ENCODE measurements at places on chromosomes 11 and 22.

- DNase-seq = no peak
Measured at GRCh38 chr11:131916638-131917037, 546.2 kb downstream of the NTM start.

DNA sequence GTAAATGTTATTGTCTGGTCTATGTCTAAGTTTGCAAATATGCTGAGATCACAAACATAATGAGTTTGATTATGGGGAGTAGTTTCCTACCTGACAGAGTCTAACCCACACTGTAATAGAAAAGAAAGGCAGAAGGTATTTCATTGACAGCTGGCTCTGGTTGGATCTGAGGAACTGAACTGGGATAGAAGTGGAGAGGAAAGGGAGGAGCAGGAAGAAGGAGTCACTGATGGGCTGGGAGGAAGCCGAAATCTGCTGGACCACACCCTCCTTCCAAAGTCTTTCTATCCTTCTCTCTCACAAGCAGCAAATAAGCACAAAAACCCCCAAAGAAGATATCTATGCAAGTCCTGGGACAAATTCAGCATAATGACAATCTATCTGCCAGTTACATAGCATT is 11.7 kb downstream of the BLID start:
- no peak for DNase-seq

GRCh38 chr11:8038811-8039529 is 42.0 kb upstream of the TUB start:
- DNase-seq = no peak

GRCh38 chr11:122777343-122777742 is 61.0 kb upstream of the CRTAM start:
- no peak for DNase-seq

DNA sequence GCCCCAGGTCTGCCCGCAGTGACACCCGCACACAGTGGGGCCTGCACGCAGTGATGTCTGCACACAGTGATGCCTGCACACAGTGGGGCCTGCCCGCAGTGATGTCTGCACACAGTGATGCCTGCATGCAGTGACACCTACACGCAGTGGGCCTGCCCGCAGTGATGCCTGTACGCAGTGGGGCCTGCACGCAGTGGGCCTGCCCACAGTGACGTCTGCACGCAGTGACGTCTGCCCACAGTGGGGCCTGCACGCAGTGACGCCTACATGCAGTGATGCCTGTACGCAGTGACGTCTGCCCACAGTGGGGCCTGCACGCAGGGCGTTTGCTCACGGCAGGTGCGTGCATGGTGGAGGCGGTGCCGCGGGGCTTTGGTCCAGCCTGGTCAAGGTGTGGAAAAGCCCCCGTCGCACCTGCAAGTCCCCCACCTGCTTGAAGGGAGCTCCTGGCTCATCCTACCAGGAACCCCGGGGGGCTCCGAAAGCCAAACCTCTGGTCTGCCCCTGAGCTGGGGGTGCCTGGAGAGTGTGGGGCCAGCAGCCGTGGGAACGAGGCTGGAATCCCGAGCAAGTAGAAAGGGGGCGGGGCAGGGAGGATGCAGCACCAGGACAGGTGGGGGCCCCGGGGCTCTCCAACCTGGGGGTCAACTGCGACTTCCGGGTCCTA is 8.9 kb upstream of the SYT8 start:
- no peak for DNase-seq

DNA sequence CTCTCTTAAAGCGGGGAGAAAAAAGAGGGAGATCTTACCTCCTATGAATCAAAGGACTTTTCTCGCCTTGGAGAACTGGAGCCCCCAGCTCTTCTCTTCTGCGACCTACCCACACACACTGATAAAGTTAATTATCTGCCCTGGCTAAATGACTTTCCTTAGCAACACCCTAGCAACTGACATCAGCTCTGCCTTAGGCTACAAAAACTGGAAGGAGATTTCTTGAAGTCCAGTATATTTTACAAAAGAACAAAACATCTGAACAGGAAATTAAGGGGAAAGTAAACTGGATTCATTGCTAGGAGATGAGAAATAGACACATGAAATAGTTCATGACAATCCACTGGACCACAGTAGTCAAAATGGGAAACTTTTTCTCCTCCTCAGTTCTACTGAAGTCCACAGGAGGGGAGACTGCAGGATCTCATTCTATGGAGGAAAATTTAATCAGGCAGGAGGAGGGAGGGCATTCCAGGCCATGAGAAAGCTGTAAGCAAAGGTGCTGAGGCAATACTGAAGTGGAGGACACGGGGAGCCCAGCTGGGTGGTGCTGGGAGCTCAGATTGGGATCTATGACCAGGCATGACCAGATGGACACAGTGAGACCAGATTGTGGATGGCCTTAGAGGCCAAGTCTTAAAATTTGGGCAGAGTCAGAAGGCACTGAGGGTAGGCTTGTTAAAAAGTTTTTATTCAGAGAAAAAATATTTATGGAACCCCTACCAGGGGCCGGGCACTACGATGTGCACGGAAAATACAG is 3.7 kb upstream of the SPON1 start:
- DNase-seq = no peak

GRCh38 chr11:95330302-95330701 is 99.3 kb upstream of the SESN3 start:
- DNase-seq = no peak

DNA sequence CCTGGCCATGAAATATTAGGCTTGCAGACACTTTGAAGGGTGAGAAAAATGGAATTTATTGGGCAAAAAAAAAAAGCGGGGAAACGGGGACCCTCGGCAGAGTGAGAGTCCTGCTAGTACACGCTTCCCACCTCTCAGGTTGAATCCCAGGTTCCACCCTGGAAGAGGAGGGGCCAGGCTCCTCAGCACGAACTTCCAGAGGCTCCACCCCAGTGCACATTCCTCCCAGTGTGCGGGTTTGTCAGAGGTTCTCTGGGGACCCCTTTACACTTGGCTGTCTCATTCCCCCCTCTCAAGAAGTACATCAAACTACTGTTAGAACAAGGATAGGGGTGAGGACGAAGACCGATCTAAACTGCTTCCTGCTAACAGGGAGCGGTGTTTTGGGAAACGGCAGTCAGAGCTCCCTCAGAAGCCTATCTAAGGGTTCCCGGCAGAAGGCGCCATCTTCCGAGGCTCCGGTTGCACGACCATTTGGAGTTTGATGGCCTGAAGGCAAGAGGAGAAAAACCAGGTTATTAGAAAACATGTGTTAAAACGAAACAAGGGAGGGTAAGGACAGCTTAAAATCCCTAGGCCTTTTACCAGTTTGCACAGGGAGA is 27.5 kb downstream of the FOLR3 start:
- no peak for DNase-seq

DNA sequence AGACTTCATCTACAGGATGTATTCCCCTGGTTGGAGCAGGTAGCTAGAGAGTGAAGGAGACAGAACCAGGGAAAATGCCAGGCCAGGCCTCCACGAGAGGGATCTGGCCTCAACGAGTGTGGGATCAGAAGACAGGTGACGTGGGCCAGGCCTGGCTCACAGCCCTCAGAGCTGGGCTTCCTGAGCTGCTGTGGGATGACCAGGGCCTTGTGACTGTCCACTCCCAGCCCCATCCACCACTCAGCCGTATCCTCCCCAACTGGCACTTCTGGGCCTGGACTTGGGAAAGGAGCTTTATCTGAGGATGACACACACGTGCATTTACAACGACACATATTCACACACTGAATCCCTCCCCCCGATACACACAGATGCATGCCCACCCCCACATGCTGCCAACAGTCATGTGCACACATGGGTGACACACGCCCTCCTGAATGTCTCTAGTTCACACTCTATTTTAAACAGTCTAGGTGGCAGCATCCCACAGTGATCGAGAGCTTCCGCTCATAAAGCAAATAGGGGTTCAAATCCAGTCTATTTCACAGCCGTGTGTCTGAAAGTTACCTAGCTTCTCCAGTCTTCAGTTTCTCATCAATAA is 93.1 kb downstream of the TP53I11 start:
- DNase-seq = no peak

GRCh38 chr22:21641789-21642583 is at the start of gene SDF2L1:
Gene SDF2L1 (plus strand): TSS chr22:21642302. CDS start chr22:21642337, 35 bp downstream.
- peak; percentile 94 for DNase-seq

- no peak for DNase-seq
Measured at GRCh38 chr22:29755889-29756288, 10.9 kb downstream of the ZMAT5 start.

GRCh38 chr11:93740730-93741093 is 583 bp downstream of the TAF1D start:
- no peak for DNase-seq

DNA sequence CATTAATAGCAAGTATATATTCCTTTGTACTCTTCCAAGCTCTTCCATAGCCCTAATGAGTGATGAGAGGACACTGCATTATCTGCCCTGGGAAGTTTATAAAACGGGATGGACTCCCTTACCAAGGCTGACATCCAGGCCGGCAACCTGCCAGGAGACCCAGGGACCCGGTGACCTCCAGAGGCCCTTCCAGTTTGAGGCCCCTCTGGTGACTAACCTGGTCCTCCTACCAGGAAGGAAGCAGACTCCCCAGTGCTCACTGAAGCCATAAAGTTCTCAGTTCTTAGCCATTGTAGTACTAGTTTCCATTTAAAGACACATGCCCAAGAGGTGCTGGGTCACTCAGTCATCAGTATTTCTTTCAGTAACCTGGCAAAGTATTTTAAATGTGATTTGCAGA is 345.4 kb downstream of the TENM4 start:
- no peak for DNase-seq

- no peak for DNase-seq
Measured at GRCh38 chr22:25566898-25567235, 2.4 kb downstream of the GRK3 start.

GRCh38 chr11:133238027-133238426 is 294.3 kb downstream of the OPCML start:
- DNase-seq = no peak

DNA sequence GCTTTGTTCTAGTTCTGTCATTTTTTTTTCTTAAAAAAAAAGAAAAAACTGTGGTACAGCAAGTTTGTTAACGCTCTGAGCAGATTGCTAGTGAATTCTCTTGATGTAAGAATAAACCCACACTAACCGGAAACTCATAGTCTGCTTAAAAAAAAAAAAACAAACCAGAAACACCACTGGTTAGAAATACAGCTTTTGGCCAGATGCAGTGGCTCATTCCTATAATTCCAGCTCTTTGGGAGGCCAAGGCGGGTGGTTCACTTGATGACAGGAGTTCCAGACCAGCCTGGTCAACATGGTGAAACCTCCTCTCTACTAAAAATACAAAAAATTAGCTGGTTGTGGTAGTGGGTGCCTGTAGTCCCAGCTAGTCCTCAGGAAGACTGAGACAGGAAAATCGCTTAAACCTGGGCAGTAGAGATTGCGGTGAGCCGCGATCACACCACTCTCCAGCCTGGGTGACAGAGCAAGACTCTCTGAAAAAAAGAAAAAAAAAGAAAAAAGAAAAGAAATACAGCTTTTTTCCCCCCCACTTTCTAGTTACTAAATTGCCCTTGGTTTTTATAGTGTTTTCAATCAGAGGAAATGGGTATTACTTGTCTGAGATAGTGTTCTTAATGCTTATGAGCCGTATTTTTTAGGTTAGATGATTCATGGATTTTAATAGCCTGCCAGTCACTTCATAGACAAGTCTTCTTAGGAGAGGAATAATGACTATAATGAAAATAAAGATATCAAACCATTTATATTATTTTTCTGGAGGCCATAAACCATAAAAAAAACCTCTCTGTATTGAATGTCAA is 222.8 kb downstream of the DDX10 start:
- DNase-seq = no peak

DNA sequence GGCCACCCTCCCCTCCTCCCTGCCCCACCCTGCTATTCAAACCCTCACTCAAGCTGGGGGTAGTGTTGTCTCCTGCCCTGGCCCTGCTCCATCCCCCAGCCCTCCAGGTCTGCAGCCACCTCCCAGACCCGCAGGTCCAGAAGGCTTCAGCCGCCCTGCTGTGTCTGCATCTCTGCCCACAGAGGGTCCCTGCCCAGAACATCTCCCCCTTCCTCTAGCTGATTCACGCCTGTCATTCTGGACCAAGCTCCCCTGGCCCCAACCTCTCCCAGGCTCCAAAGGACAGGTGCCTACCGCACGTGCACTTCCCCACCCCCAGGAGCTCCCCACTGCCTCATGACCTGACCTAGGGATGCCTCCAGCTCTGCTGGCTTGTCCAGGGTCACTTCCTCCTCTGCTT is 16.0 kb upstream of the SHISAL1 start:
- DNase-seq = no peak

- no peak for DNase-seq
Measured at GRCh38 chr22:39315389-39315788, 4.0 kb downstream of the RPL3 start.

- no peak for DNase-seq
Measured at GRCh38 chr11:18567081-18567480, 21.5 kb downstream of the UEVLD start.

DNA sequence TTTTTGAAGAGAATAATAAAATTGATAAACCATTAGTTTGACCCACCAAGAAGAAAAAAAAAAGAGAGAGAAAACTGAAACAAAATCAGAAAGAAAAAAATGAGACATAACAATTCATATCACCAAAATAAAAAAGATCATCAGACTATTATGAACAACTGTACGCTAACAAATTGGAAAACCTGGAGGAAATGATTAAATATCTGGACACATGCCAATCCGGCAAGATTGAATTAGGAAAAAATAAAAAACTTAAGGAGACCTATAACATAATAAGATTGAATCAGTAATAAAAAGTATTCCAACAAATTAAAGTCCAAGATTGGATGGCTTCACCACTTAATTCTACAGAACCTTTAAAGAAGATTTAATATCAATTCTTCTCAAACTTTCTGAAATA is 136.7 kb downstream of the CASP12 start:
- no peak for DNase-seq

DNA sequence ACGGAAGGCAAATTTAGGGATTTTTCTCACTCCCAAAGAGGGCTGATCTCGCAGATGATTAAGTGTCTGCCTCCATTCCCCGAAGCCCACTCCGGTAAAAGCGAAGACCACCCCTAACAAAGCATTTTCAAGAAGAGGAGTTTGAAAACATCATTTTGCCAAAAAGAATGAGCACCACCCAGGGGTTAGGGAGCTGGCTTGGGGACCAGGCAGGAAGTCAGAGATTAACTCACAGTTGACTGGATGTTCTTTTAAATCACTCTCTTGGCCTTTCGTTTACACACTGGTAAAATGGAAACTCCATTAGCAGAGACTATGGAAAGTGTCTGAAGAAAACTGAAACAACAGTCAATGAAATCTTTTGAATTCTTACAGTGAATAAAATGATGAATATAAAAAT is 7.9 kb upstream of the TRIM44 start:
- DNase-seq = no peak

DNA sequence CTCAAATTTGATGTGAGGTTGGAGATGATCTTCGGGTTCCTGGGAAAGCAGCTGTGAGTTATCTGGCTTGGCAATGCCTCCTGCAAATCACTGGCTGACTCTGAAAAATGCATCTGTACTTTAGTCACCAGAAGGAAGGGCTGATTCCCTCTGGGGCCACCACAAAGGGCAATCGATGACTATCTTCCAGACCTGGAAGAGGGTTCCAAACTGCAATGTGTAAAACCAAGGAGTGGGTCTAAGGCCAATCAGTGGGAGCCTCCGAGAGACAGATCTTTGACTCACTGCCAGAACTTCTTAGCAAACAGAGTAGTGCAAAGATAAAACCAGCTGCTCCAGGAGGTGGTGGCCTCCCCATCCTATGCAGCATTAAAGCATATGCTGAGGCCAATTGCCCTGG is 29.1 kb upstream of the PAK1 start:
- no peak for DNase-seq
